Activated CD8-positive, alpha-beta memory T cell treated with anti-CD3 and anti-CD28 coated beads for 24 hours (primary cell): ENCODE measurements at places on chromosomes 4 and X.

- DNase-seq = no peak
Observed at GRCh38 chr4:36358173-36358572, 76.8 kb downstream of the DTHD1 start.

GRCh38 chr4:19793831-19794230 lies 457.9 kb upstream of the SLIT2 start:
- DNase-seq = no peak

DNA sequence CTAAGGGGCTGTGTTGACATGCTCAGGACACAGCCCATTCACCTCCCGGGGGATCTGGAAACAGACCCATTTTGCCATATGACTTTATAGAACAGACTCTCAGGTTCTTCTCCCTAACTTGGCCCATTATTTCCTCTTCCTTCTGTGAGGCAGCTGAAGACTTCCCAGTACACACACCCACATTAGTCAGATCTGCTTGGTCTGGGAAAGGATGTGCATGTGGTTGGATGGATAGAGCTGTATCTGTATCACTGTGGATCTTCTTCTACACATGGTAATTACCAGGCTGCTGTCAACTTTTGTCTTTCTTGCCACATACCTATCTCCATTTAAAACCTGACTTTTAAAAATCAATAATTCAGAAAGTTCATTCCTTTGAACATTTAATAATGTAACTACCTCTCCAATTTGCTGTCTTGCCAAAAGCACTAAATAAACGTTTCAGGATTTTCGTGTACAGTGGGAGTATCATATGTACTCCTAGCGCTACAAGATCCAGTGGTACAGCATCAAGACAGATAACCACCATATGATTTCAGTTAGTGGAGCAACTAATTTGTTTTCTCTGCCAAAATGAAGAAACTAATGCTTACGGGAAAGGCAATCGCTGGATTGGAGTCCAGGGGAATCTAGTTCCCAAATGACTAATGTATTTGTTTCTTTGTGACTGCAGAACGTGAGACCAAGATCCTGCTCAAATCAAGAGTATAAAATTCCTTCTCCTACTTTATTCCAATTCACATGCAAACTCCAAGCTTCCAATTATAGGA lies 134.1 kb upstream of the MAP3K15 start:
- no peak for DNase-seq

- DNase-seq = no peak
Observed at GRCh38 chrX:111445485-111445884, 33.5 kb upstream of the DCX start.

GRCh38 chr4:99885063-99885664 lies 9.1 kb downstream of the LAMTOR3 start:
- no peak for DNase-seq

DNA sequence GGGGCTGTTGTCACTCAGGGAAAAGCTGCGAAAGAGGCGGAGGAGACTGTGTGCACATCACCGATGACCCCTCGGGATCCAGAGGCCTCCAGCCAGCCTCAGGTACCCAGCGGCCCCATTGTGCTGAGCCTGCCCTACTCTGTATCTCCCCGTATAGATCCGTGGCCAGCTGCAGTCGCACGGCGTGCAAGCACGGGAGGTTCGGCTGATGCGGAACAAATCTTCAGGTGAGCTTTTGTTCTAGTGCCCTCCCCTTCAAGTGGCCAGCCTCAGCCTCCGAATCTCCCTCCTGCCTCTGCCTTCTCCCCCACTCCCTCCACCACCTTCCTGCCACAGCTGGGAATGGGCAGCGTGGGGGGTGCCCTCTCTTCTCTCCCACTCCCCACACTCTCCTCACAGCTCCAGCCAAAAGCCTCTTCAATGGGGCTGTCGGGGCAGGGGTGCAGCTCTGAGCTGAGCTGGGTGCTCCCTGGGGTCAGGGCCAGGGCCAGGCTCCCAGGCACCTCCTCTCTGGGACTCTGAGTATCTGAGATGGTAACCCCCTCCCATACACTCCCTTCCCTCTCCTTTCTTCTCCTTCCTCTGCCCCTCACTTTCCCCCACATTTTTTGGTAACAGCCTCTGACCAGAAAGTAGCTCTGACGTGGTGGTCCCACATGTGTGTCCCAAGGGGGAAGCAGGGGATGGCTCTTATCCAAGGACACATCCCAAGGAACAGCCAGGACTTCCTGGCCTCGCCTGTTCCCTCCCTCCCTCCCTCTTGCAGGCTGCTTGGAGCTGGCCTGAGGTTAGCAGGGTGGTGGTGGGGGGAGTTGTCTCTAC lies 20.4 kb upstream of the UBA1 start:
- DNase-seq = peak; percentile 50

GRCh38 chr4:8662776-8663175 lies 70.2 kb downstream of the CPZ start:
- DNase-seq = no peak

DNA sequence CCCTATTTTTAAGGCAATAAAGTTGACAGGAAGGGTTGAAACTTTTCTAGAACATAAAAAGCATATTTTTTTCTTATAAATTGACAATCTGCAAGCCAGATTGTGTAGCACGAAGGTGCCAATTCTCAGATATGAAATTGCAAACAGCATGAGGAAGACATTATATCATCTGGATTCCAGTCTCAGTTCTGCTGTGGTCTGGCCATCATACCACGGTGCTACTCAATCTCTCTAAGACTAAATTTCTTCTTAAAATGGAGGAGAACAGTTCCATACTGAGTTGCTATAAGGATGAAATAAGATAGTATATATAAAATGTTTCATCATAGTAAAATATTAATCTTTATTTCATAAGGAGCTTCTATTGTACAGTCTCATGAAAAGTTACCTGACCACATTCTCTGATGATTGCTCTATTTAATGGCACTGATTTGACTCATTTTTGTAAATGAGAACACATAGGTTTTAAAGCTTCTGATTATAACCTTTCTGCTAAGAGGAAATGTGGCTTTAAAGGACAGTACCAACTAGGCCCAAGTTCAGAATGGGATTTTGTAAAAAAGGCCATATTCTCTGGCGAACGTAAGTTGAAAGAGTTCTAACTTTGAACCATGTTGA lies 127.9 kb downstream of the SHROOM3 start:
- DNase-seq = no peak

GRCh38 chr4:139267301-139267700 lies 12.7 kb downstream of the MGARP start:
- no peak for DNase-seq

DNA sequence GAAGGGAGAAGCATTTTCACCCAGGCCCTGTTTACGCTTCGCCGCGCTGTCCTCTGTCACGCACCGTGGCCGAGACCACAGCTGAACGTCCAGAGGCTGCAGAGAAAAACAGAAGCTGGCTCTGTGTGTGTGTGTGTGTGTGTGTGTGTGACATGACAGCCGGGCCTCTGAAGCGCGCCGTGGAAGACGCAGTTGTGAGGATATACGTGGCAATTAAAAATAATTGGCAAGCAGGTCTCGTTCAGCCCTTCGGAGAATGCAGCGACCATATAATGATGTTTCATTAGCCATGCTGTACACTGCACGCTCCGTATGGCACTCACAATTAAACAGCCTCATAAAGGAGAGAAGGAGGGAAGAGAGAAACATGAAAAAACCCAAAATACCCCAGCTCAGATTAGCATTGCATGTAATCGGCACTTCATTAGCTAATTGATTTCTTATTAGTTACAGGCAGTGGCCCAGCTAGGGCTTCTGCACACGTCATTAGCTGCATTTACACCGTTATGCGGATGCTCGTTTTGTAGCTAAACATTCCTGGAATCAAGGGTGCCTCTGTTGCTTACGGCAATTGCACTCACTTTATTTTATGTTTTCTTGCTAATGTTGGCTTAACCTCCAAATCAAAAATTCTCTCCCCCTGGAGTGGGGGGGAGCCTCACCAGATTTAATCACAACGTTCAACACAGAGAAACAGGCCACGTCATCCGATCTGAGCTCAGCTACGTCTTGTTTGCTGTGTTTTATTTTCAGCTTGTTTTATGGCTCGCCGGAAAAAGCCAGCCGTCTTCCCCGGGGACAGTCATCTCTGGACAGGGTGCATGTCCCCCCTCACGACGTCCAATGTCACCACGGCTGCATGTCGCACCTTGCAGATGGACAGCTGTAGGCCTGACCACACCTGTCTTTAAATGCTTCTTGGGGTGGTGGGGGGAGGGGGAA lies 74.6 kb upstream of the SHOX start:
- no peak for DNase-seq

DNA sequence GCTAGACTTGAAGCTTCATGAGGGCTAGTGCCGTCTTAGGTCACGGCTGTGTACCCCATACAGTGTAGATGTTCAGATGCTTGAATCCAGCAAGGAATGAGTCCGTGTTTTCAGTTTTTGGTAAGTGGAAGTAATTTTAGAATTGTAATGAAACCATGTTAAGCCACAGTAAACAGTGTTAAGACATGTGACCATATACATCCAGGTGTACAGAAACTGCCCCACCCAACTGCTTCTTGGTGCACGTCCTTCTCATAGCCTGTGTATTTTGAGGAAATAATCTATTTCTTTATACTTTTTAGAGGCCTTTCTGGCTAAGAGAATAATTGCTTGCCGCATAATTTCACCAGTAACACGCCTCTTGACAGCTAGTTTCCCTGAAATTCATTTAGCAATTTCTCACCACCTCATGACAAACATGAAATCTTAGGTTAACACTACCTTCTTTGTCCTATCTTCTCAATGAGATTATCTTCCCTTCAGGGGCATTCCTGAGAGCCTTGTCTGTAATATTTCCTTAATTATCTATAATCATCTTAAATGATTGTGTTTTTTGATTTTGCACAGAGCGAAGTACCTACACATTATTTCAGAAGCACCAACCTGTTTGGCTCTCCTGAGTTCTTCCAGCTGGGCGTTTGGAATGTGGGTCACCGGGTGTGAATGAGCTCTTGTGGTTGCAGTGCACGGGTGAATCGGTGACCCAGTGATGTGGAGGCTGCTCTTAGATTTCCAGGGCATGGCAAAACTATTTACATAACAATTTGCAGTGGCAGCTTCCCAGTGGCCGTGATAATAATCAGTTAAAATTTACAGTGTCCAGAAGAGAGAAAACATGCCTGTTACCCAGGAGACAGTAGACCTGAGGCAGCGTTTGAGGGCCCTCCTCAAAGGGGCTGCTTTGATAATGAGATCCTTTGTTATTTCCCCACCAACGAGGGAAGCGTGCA lies 50.2 kb upstream of the TADA2B start:
- no peak for DNase-seq

DNA sequence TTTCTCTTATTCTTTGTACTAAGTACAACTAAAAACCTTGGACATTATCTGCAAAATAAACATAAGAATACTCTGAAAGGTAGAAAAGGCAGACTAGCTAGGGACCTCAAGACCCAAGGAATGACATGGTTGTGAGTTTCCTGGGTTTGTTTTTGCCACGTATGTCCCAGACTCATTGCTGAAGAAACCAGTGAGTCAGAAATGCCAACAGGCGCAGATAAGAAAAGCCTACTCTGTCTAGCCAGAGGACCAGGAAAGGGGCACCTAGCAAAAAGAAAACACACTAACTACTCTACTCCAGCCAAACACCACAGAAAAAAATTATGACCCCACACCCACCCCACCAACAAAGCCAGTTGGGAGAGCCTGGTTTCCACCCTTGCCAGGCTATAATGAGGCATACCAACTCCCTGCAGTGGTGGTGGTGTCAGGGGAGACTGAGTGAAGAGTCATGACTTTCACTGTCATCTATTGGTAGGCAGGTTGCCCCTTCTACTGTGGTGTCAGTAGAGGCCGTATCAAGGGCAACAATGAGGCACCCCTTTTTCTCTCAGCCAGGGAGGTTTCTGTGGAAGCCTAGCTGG lies 10.9 kb downstream of the MTMR1 start:
- no peak for DNase-seq

DNA sequence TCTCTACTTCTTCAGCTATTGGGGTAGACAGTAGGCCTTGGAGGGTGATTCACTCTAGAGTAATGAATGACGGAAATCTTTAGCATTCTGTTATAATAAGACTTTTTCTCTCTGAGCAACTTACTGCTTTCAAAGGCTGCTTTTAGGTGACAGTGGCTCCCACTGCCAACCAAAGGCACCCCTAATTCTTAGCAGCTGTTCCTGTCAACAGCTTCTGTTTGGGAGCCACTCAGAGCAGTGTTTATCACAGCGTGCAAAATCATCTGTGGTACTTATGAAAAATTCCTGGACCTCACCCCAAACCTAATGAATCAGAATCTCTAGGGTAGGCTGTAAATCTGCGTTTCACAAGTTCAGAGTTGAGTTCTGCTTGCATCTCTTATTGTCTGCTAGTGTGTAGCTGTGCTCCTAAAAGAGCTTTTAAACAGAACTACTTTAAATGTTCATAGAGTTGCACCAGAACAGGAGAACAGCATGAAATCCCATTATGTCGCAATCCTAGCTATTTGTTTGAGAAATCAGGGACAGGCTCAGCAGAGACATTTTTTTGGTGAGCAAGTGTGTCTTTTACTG lies 52.8 kb upstream of the POU4F2 start:
- no peak for DNase-seq

- DNase-seq = no peak
Observed at GRCh38 chr4:69075061-69075792, 21.0 kb upstream of the UGT2B7 start.

DNA sequence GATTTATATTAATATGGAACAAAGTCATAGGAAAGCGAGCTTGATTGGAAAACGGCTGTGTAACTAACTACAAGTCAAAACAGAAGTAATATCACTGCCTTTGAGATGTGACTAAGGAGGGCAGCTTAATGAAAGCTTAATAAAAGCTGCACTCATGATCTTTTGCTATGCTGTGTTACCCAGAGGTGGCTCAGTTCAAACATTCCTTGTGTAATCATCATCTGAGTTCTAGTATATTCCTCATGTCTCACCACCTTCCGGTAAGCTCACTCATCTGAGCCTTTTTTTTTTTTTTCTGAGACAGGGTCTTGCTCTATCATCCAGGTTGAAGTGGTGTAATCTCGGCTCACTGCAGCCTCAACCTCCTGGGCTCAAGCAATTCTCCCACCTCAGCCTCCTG lies 5.0 kb downstream of the GRPEL1 start:
- DNase-seq = no peak

GRCh38 chr4:112819729-112820128 lies 182.8 kb downstream of the LARP7 start:
- no peak for DNase-seq

DNA sequence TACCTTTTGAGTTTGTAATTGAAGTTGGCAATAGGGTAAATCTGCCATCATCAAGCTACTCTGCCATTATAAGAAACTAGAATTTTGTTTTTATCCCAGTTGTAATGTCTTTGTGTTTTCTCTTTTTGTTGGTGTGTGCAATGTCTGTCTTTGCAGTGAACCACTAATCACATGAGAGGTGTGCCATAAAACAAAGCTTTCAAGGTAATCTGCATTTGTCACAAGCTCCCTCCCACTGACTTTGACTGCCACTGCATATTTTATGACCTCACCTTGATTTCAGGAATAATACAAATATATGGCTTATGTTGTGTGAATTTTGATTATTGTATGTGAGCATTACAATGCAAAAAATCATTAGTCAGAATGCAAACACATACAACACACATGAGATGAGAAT lies 9.0 kb upstream of the GBA3 start:
- no peak for DNase-seq

GRCh38 chr4:172124656-172125308 lies 311.6 kb downstream of the GALNTL6 start:
- DNase-seq = no peak

DNA sequence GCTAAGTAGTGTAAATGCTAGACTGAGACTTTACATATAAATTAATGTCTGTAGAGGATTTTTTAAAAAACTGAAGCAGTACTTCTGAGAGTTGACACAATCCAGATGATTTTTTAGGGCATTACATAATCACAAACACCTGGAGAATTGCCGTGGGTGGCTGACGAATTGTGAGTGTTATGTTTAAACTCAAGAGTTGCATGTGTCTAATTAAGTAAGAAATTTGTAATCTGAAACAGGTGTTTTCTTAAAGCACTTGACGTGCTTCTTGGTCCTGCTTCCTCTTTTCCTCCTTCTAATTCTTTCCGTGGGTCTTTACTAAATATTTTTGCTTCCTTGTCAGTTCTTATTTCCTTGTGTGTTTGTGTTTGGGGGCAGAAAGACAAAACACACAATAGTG lies 27.8 kb downstream of the PIR start:
- DNase-seq = no peak
